ENCODE measurements at places on chromosomes 7 and 10. TPM values are rescaled to one million over a fixed set of nuclear protein-coding genes. Genes with fewer than 3 reads are reported as not detected.

Gene NACAD
- 1.9 TPM for total RNA-seq

Gene VAX1
- not detected for total RNA-seq

Gene INHBA
- total RNA-seq: 12.4 TPM

Gene FAM25A
- total RNA-seq: not detected

Gene CHN2
- 14.5 TPM for total RNA-seq

Gene LAMB1
- total RNA-seq: 323 TPM

Gene AGAP9
- total RNA-seq: 7.6 TPM

Gene OPN4
- total RNA-seq: not detected

Gene FOXK1
- 22.2 TPM for total RNA-seq

Gene BNIP3
- 24.1 TPM for total RNA-seq

Gene CRPPA
- total RNA-seq: 15.4 TPM

Gene SEC31B
- total RNA-seq: 7.0 TPM

Gene TMEM196
- 1.0 TPM for total RNA-seq

Gene OR6V1
- total RNA-seq: not detected

Gene CHAT
- total RNA-seq: not detected

Gene SPDYE1
- total RNA-seq: not detected

Gene TMEM236
- total RNA-seq: 1.2 TPM

Gene KCNIP2
- total RNA-seq: 2.4 TPM

Gene AGAP5
- 8.0 TPM for total RNA-seq

Gene HOXA3
- total RNA-seq: 9.0 TPM
